ENCODE measurements at places on chromosomes 2 and 18. TPM values are rescaled to one million over a fixed set of nuclear protein-coding genes. Genes with fewer than 3 reads are reported as not detected.

ITSN2 gene
- 41.3 TPM for total RNA-seq

GRCh38 chr2:70094978-70095719 lies 7.9 kb downstream of the PCBP1 start:
- peak; percentile 74 for DNase-seq

- no peak for DNase-seq
Observed at GRCh38 chr2:217983276-217984233, 19.2 kb downstream of the TNS1 start.

DNA sequence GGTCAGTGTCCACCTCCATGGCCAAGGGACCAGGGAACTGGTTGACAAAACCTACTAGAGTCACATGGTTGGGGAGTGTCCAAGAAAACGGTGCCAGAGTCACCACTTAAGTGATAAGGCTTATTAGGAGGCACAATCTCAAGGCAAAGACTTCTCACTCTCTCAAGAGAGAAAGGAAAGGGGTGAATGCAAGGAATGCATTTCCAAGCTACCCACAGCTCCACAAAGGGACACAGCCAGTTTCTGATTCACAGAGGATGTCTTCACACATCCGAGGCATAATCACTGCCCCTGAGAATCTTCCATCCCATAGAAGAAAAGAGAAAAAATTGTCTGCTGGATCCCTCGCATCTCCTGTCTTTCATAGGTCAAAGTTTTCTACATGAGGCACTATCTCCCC lies 269.3 kb downstream of the TNS1 start:
- DNase-seq: no peak

DNA sequence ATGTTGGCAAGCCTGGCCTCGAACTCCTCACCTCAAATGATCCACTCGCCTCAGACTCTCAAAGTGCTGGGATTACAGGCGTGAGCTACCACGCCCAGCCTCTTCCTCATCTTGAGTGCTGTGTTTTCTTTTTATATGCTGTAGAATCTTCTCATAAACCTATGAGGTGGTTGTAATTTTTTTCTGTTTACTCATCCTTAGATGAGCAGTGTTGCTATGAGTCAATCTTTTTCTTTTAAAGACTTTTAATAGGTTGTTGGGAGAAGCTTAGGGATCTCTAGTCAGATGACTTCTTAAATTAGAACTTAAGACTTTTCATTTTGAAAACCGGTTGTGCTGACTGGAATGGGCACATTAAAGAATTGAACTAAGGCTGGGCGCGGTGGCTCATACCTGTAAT lies 8.7 kb upstream of the AAK1 start:
- DNase-seq: no peak

DNA sequence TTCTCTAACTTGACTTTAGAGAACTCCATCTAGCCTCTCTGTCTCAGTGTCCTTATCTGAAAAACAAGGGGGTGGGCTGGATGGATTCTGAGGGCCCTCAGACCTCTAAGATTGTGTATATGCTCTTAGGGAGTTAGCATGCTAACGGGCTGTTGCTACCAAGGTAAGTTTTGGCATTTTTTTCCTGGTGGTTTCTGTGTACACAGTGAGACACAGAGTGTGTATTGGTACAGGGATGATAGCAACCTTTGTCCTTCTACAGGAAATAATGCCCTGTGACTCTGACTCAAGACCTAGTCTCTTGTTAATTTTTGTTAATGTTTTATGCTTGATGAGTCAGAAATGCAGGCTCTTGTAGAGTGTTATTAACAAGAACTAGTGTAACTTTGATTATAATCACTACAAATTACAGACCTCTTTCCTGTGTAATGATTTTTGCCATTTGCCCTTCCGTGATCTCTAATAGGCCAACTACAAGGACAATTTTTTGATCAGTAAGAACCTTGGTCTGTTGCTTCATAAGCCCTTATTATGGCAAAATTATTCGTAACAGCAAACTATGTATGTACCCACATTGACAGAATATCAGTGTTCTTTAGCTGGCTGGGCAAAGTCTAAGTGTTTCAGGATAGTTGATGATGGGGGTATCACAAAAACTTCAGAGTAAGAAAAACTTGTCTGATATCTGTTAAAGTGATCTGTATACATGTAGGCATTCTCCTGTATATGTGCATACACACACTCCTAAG lies 89.7 kb downstream of the SPTBN1 start:
- no peak for DNase-seq

DNA sequence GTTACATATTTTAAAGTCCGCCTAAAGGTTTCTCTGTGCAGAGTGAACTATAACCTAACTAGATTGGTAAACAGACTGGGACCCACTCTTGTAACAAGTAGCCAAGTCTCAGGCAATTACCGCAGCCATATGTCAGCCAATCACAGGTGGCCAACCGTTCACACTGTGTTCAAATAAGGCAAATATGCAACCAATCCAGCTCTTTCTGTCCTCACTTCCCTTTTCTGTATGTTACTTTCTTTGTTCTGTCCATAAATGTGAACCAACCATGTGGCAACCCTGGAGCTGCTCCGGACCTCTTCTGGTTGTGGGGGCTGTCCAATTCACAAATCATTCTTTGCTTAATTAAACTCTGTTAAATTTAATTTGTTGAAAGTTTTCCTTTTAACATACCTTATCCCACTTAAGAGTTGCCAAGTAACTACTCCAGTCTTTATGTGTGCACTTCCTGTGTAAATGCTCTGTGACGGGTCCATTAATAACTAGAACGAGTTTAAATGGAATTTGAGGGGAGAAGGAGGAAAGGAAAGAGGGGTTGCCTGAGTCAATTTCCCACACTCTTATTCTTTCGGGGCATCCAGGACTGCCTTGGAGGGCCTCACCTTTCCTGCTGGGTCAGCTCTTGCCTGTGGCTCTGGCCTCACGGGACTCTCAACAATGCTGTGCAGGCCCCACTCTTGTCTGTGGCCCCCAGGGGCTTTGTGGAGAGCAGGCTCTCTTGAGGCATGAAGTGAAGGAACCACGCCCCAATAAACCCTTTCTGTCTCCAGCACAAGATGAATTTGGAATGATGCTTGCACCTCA lies 6.6 kb upstream of the RPL37A start:
- no peak for DNase-seq

DNA sequence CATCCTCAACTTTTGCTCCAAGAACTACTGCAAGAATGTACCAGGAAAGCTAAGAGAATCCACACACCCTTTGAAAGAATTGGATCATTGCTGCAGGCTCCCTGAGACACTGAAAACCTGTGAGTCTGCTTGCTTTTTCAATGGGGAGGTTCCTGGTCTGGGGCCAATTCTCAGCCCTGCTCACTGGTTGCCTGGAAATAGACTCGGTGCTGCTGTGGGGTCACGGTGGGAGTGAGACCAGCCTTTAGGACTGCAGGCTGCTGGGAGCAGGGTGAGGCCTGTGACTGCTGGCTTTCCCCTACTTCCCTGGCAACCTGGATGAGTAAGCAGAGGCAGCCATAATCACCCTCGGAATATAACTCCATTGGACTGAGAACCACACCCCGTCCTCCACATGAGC lies 569.3 kb downstream of the DPP10 start:
- no peak for DNase-seq

DNA sequence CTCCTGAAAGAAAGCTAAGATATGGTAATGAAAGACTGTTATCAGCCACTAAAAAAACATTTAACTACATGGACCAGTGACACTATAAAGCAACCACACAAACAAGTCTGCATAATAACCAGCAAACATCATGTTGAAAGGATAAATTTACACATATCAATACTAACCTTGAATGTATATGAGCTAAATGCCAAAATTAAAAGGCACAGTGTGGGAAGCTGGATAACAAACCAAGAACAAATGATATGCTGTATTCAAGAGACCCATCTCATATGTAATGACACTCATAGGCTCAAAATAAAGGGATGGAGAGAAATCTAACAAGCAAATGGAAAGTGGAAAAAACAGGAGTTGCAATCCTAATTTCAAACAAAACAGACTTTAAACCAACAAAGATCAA lies 213.1 kb upstream of the CDH2 start:
- DNase-seq: no peak

GRCh38 chr18:22544626-22545025 lies 126.9 kb upstream of the CTAGE1 start:
- no peak for DNase-seq
